ENCODE measurements at places on chromosomes 12 and 14.

GRCh38 chr12:2344476-2344875 lies 291.7 kb downstream of the CACNA1C start:
- DNase-seq: no peak

DNA sequence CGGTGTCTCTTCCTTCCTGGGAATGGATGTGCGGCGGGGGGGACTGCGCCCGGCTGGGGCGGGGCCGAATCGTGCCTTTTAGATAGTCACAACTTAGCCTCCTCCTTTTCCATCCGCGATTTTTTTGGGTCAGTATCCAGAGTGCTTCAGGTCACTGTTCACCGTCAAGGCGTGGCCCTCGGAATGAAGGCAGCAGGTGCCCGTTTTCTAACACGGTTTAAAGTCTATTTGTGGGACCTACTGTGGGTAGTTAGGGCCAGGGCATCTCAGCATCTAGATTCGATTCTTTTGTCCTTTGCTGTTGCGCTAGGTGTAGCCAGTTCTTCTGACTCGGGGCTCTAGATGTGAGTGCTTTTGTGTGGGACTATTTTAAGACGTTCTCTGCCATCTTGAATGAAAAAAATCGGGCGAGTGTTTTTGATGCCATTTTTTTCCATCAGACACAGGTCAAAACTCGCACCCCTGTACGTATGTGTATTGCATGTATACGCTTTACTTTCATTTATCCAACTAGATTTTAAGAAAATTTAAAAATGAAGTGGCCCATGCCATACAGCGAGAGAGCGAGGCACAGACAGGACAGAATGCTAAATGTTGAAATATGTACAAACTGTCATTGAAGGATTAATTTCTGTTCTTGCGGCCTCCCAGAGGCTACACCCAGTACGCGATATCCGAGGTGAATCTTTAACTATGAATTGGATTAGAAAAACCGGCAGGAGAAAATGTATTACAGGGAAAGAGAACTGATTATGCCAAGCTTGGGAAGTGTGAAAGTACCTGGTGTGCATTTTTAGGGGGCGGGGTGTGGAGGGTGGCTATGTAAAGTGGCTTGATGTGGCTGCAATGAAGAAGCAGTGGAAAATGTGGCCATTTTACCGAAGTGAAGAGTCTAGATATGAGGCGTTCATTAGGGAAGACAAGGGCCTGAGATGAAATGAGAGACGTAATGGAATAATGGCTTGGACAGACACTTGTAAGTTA lies 835 bp downstream of the VEZT start:
- DNase-seq: peak; percentile 19

DNA sequence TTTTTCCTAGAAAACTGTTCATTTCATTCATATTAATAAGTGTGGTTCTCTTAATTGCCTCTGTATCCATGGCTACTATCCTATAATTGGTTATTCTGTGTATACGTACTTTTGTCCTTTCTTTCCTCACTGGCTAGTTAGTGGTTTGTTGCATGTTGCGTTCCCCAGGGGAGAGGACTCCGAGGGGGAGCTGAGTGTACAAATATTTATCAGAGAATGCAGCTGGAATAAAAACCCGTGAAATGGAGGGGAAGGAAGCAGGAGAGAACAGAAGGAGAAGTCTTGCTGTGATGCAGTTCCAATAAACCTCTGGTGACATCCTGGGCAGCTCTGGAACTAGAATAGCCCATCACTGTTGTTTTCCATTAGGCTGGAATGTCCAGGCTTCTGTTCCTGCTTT lies 117.1 kb upstream of the RGS6 start:
- no peak for DNase-seq

GRCh38 chr12:81626406-81626805 lies 132.7 kb downstream of the PPFIA2 start:
- no peak for DNase-seq

- DNase-seq: no peak
These were observed 220.6 kb upstream of the RGS6 start for GRCh38 chr14:71711619-71712018.

- DNase-seq: no peak
These were observed 30.2 kb downstream of the KCNA5 start for GRCh38 chr12:5073853-5074252.

DNA sequence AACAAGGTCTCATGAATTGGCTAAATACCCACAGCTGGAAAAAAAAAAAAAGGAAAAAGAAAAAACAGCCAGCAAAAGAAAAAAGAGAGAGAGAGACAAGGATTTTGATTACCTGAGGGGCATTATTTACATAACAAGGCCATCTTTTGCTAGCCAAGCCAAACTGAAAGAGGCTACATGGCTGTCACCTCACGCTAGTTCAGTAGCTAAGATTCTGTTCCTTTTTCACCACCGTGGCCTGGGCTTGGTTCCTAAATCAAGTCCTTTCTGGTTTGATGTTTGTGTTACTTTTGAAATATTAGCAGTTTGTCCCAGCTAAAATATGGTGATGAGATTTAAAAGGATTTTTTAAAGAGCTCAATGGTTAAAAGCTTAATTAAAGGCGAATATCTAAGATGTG lies 2.0 kb upstream of the SDS start:
- no peak for DNase-seq

GRCh38 chr12:120928864-120929652 lies 24.9 kb upstream of the SPPL3 start:
- DNase-seq: no peak

DNA sequence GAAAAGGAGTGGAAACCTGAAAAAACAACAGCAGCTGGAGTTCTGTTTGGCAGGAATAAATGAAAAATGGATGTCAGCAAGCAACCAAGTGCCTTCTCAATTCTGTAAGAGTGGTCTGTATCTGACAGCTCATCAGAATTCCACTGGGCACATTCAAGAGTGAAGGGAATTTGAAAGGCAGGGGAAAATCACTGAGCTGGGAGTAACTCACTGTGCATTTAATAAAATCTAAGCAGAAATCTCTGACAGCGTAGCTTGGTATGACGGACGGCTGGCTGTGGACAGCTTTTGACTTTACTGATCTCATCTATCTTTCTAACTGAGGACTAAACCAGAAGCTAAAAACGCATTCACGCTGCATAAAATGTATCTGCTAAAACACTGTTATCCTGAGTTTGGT lies 153.4 kb downstream of the RIMBP2 start:
- DNase-seq: no peak

- peak; percentile 44 for DNase-seq
These were observed 17.0 kb downstream of the ZDHHC22 start for GRCh38 chr14:77124345-77125280.

GRCh38 chr12:94553130-94553519 lies 93.5 kb upstream of the CEP83 start:
- no peak for DNase-seq

DNA sequence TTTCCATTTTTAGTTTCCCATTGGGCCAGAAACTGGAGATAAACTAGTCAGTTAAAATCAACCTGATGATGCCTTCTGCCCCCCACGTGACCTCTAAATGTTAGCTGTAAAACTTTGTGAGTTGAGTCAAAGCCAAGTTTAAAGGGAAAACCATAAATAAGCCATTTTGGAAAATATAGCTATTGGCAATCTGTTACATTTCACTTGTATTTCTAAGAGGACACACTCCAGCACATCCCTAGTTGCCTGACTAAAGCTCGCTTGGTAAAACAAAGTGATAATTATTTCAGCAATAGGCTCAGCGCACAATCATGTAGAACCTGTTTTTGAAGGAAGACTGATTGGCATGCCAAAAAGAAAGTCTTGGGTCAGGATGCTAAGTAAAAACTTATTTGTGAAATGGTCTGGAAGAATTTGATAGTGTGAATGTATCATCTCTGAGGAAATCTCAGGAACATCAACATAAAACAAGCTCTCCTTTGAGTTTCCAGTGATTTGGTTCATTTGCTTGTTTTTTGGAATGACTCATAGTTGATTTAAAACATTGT lies 49.2 kb upstream of the AEBP2 start:
- DNase-seq: no peak

GRCh38 chr12:57604454-57604991 lies at the start of gene DTX3:
Gene DTX3, plus strand, starts transcription at chr12:57604824. Its CDS starts 1,694 bp downstream, at chr12:57606518.
- peak; percentile 14 for DNase-seq

GRCh38 chr12:106137530-106138356 lies 1.0 kb downstream of the NUAK1 start:
- DNase-seq: no peak

DNA sequence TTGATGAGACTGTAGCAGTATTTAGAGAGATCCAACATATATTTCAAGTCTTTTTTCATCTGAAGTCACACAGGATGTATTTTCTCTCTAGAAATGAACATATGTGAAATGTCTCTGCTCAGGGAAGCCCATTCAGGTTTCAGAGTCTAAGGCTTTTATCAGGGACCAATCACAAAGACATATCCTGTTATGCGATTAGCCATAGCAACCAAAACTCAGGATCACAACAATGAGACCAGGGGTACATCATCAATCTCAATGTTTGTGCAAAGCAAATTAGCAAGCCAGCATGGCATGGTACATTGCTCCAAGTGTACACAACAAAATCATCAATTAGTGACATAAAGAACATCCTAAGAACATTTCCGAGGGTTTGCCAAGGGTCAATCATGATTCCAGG lies 99.2 kb upstream of the AMN1 start:
- no peak for DNase-seq

Measured in activated CD4-positive, alpha-beta T cell treated with anti-CD3 and anti-CD28 coated beads, Interleukin-2, amount 50 U/mL, for 4 hours (primary cell).